Activated CD4-positive, alpha-beta memory T cell treated with anti-CD3 and anti-CD28 coated beads, Interleukin-2, amount 10 ng/mL, durations not matched to agents 7 days and 5 days (primary cell): ENCODE measurements at places on chromosomes 4 and X. TPM values are rescaled to one million over a fixed set of nuclear protein-coding genes. Genes with fewer than 3 reads are reported as not detected.

GRCh38 chrX:132443196-132444135 is 45.4 kb downstream of the MBNL3 start:
- no peak for DNase-seq
- H3K27ac ChIP-seq, result no peak overlapping the region
- peaks cover 2% of the 10 kb centered on the region for H3K36me3 ChIP-seq
- H3K27me3 ChIP-seq, result no peaks in the 10 kb centered on the region

GRCh38 chrX:130626521-130626920 is 224.7 kb downstream of the RBMX2 start:
- H3K27me3 ChIP-seq, result no peaks in the 10 kb centered on the region
- H3K4me1 ChIP-seq, result no peaks in the 10 kb centered on the region

- no peak overlapping the region for H3K27ac ChIP-seq
- no peak overlapping the region for H3K4me3 ChIP-seq
- H3K36me3 ChIP-seq, result no peaks in the 10 kb centered on the region
- no peaks in the 10 kb centered on the region for H3K27me3 ChIP-seq
These were observed 20.2 kb downstream of the TLR10 start for GRCh38 chr4:38762560-38762959.

- no peak overlapping the region for H3K27ac ChIP-seq
- no peak overlapping the region for H3K4me3 ChIP-seq
- H3K36me3 ChIP-seq, result no peaks in the 10 kb centered on the region
These were observed 119.4 kb upstream of the C1GALT1C1 start for GRCh38 chrX:120749141-120749846.

DNA sequence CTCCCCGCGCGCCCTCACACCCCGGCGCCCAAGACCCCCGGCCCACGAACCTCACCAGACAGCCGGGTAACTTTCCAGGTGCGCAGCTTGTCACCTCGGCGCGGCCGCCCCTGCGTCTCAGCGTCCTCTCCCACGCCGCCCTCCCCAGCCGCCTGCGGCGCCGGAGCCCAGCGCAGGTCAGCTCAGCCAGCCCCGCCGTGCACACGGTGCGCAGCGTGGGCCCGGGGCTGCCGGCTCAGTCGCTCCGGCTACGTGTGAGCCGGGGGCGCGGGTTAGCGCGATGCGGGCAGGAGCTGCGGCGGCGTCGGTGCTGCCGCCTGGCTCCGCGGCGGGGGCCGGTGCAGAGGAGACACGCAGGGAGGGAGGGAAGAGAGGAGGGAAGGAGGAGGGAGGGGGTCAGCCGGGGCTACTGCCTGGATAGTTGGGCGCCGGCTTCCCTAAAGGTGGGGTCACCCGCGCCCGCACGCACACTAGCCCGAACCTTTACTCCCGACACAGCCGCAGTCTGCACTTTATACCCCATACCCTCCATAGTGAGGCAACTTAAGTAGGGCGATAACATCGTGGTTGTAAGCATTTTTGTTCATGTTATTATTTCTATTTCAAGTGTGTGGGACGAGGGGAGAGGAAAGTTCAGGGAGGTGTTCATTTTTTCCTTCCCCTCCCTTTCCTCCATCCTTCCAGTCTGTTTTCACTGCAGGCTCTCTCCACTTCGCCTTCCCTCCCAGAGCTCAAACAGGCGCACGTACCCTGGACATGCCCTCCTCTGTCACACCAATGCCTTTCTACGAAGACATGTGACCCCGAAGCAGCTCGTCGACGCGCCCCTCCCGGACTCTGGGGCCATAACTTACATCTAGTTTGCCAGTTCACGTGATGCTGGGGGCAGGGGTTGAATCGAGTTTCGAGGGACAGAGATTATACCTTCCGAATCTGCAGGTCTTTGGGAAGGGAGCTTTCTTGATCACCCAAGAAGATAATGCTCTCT is at the start of gene PRKG2:
Gene PRKG2 (minus strand): TSS at position 342 of the 988 bp plus-strand sequence. CDS start 10,175 bp downstream, outside the sequence.
- peaks cover 28% of the 10 kb centered on the region for H3K27me3 ChIP-seq
- DNase-seq, result no peak
- no peaks in the 10 kb centered on the region for H3K36me3 ChIP-seq

DNA sequence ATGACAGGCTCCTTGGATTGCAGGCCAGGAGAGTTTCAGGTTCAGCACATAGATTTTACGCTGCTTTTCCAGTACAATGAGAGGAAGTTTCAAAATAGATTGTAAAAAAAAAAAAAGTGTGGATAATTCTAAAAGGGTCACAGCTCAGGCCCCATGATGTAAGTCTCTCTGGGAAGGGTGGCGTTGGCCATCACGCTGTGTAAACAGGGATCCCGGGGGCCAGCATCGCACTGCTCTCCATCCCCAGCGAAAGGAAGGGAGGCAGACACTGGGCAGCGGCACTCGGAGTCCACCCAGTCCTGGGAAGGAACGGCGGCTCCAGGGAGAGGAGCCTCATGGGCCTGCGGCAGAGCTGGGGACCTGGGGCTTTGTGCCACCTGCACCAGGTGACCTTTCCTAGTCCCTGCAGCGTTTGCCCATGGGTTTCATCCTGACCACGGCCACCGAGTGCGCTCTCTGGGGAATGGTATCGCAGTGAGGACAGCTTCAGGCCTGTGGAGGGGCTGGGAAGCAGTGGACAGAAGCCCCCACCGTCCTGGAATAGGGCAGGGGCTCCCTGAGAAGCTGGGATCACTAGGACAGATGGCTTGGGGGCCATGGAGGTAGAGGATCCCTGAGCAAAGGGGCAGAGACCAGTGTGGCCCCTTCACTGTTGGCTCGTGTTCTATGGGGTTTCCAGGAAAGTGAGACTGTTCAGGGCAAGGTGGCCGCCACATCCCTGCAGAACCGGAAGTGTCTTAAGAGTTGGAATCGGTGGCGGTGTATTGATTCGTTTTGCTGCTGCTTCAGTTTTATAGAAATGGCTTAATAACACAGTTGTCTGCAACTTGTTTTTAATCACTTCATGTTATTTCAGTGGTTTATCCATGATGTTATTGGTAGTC is 38.9 kb downstream of the RGS12 start:
- H3K4me1 ChIP-seq, result peaks cover 2% of the 10 kb centered on the region
- peaks cover 8% of the 10 kb centered on the region for H3K27me3 ChIP-seq
- H3K27ac ChIP-seq, result no peak overlapping the region
- H3K4me3 ChIP-seq, result no peak overlapping the region
- no peaks in the 10 kb centered on the region for H3K36me3 ChIP-seq
- no peak for DNase-seq

GRCh38 chrX:1420371-1420770 is 28.5 kb upstream of the SLC25A6 start:
- H3K27ac ChIP-seq, result no peak overlapping the region
- no peak overlapping the region for H3K4me3 ChIP-seq
- H3K36me3 ChIP-seq, result peaks cover 61% of the 10 kb centered on the region
- H3K4me1 ChIP-seq, result no peaks in the 10 kb centered on the region
- DNase-seq, result no peak

ANOS1 gene
- total RNA-seq, result not detected

TNMD gene
- not detected for total RNA-seq

SLC10A4 gene
- not detected for total RNA-seq
